ENCODE measurements at places on chromosomes 2 and 18. TPM values are rescaled to one million over a fixed set of nuclear protein-coding genes. Genes with fewer than 3 reads are reported as not detected.
A peak's percentile ranks its signal among the peaks of the same experiment; 100 is the strongest.

DNA sequence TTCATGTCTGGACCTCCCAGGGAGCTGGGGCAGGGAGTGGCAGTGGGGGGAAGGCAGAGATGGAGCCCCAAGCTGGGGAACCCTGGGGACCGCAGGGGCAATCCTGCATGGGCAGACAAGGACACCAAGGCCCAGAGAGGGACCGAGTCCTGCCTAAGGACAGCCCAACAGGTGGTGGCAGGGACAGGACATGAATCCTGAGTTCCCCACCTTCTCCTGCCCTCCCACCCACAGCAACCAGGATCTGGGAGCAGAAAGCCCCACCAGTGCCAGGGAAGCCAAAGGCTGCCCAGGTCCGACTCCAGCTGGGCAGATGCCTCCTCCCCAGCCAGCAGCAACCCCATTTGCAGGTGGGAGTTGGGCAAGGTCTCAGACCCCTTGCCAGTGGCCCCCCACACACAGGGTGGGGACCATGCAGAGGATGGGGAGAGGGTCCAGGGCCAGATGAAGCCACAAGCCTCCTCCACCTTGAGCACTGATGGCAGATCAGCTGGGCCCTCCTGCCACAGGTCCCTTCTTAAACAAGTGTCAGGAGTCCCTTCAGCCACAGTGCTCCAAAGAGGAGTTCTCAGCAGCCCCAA lies 6.3 kb downstream of the ADRA2B start:
- peak; percentile 9 for DNase-seq

- no peak for DNase-seq
Observed at GRCh38 chr2:32474381-32474780, 117.6 kb downstream of the BIRC6 start.

- DNase-seq = no peak
Observed at GRCh38 chr2:102508863-102509262, 35.8 kb downstream of the SLC9A4 start.

- no peak for DNase-seq
Observed at GRCh38 chr2:150880986-150881385, 380.7 kb downstream of the RBM43 start.

- no peak for DNase-seq
Observed at GRCh38 chr2:239472235-239472775, 71.5 kb upstream of the HDAC4 start.

DNA sequence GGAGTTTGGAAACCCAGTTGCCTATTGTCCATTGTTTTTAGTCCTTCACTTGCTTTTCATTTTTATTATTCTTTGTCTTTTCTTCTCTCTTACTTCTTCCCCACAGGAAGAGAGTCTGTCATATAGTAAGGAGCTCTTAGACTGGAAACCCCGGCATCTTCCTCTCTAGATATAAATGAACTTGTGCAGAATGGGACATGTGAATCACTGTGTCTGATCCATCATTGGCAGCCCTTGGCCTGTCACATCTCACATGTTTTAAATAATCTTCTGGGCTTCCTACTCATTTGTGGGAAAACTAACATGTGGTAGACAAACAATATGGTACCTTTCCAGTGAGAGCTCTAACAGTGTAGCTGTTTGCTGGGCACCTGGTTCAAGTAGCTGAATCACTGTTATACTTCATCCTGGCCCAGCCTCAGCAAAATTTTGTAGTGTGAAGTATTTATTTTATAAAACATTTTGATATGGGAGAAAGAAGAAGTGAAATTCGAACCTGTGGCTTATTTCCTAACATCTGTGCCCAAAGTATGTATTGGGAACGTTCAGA lies 112.8 kb downstream of the PHLPP1 start:
- no peak for DNase-seq

GRCh38 chr2:74919827-74920226 lies 38.6 kb upstream of the POLE4 start:
- DNase-seq = peak; percentile 66

WDR54 gene
- 25.0 TPM for total RNA-seq

OLA1 gene
- total RNA-seq = 94.2 TPM

STK39 gene
- 18.7 TPM for total RNA-seq

Data from mesothelial cell of epicardium (in vitro differentiated cells).